ENCODE measurements at places on chromosomes 7 and 10.

- H3K27ac ChIP-seq: peak within 1 kb of the TSS; percentile 71
- no peaks in the 10 kb centered on the region for H3K36me3 ChIP-seq
- peaks cover 15% of the 10 kb centered on the region for H3K4me1 ChIP-seq
- DNase-seq: no peak
Observed at GRCh38 chr10:89301721-89302445, at the start of gene IFIT2. Gene IFIT2 (plus strand): TSS chr10:89302046. CDS start chr10:89302124, 78 bp downstream.

- DNase-seq: no peak
- H3K4me1 ChIP-seq: no peaks in the 10 kb centered on the region
- no peak overlapping the region for H3K27ac ChIP-seq
- H3K4me3 ChIP-seq: no peak overlapping the region
Observed at GRCh38 chr10:70619271-70620019, 16.9 kb upstream of the PRF1 start.

DNA sequence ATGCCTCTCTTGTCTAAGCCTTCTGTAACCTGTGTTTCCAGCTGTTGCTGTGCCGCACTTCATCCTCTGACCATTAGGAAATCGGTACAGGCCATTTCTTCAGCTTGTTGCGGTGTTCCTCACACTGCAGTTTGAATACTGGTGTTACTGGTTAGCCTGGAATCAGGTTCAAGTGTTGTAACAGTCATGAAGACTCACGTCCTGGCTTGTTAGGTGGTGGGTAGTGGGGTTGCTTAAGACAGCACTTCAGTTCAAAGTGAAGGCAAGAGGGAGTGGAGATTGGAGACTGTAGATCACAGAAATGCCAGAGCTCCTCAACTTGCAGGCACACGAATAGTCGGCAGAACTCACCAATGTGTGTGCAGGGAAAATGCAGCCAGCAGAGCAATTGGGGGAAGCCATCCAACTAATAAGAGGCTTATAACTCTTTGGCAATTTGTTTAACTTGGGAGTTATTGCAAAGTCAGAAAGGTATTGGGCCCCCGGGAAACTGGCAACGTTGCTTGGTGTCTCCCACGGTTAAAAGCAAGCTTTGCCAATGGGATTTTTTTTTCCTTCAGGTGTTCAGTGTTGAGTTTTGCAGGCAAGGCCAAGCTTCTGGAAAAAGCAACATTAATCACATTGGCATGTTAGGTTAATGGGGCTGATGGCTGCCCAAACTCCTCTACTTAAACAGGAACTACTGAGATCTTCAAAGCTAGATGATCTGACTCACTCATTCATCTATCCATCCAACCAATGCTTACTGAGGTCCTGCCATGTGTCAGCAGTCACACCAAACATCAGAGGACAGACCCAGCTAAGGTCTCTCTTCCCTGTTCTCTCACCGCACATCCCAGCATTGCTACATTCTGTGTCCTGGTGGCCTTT lies 380.9 kb downstream of the GATA3 start:
- H3K36me3 ChIP-seq: no peaks in the 10 kb centered on the region
- H3K27ac ChIP-seq: no peak overlapping the region
- no peak for DNase-seq
- no peaks in the 10 kb centered on the region for H3K4me1 ChIP-seq
- no peak overlapping the region for H3K4me3 ChIP-seq
- H3K27me3 ChIP-seq: no peaks in the 10 kb centered on the region

- H3K36me3 ChIP-seq: no peaks in the 10 kb centered on the region
- no peaks in the 10 kb centered on the region for H3K27me3 ChIP-seq
- no peaks in the 10 kb centered on the region for H3K4me1 ChIP-seq
- H3K27ac ChIP-seq: no peak overlapping the region
Observed at GRCh38 chr10:26454891-26455290, 16.8 kb downstream of the APBB1IP start.

- H3K4me3 ChIP-seq: no peak overlapping the region
- no peaks in the 10 kb centered on the region for H3K27me3 ChIP-seq
- no peak overlapping the region for H3K27ac ChIP-seq
- peaks cover 31% of the 10 kb centered on the region for H3K4me1 ChIP-seq
- no peak for DNase-seq
- peaks cover 46% of the 10 kb centered on the region for H3K36me3 ChIP-seq
Observed at GRCh38 chr7:100825215-100825671, 2.1 kb downstream of the EPHB4 start.

GRCh38 chr10:117968354-117969182 lies 78.2 kb downstream of the RAB11FIP2 start:
- no peaks in the 10 kb centered on the region for H3K36me3 ChIP-seq
- H3K4me3 ChIP-seq: no peak overlapping the region
- H3K4me1 ChIP-seq: no peaks in the 10 kb centered on the region
- 0 out of 2 replicates have a peak, but pooled peaks cover 7% of the 10 kb centered on the region for H3K27me3 ChIP-seq
